ENCODE measurements at places on chromosomes 2 and 18. TPM values are rescaled to one million over a fixed set of nuclear protein-coding genes. Genes with fewer than 3 reads are reported as not detected.

- DNase-seq, result no peak
These were observed 239.2 kb upstream of the CWC22 start for GRCh38 chr2:180246268-180246667.

DNA sequence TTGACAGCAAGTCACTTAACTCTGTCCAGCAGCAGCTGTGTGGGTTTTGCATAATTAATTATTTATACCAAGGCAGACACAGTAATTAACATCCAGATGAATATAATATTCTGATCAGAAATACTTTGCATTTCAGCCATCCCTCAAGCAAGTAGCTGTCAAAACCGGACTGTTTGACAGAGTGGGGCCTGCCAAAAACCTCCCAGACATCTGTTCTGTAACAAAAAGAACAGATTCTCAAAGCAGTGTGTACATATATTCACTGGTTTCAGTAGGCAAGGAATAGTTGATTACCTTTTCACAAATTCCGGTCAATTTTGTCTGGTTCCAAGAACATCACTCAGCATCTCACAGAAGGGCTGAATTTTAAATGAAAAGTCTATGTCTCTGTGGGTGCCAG, 291.6 kb downstream of the CMPK2 start:
- DNase-seq, result no peak

DNA sequence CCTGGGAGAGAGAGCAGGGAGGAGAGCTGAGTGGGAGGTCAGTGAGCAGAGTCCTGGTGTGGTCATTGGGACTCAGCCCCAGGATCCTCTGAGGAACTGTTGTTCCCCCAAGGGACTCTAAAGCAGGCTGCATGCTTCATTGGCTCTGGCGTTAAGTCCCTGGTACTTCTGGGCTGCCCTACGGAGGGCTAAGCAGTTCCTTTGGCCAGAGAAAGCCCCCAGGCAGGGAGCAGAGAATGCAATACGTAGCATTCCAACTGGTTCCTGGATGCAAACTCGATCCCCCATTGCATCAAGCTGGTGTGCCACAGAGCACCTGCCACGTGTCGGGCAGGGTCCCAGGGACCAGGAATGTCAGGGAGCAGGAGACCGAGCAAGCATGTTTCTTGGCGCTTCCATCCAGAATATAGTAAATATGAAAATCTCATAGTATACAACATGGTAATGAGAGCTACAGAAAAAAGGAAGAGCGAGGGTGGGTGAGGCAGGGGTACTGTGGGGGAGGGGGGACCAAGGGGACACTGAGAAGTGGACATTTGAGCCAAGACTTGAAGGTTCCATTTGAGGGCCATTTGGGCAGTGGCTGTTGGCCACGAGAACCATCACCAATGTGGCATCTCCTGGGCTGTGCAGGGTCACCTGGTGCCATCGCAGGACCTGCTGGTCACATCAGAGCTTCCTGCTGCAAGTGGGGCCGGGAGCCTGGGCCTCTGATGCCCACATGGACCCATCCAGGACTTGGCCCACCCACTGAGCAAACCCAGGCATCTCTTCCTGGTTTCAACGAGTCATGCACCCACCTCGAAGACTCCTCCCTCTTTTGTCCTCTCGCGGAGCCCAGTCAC, 160.4 kb downstream of the ASB1 start:
- DNase-seq, result no peak

DNA sequence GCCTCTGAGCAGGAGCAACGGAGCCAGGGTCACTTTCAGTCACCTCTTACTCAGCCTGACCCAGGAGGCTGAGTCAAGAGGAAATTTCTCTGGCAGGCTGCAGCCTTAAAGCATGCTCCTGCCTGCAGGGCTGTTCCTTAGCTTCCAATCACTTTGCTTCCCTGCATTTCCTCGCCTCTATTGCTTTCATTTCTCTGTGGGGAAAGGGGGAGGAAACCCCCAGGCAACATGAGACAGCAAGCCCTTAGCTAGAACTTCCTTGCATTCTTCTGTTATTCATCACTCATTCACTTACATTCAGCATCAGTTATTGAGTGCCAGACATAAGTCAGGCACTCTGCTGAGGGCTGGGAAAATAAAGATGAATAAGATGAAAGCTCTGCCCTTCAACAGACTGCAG, 13.0 kb downstream of the XDH start:
- DNase-seq, result peak; percentile 96

- peak; percentile 40 for DNase-seq
These were observed 77.8 kb downstream of the NCAPH start for GRCh38 chr2:96413323-96413722.

DNA sequence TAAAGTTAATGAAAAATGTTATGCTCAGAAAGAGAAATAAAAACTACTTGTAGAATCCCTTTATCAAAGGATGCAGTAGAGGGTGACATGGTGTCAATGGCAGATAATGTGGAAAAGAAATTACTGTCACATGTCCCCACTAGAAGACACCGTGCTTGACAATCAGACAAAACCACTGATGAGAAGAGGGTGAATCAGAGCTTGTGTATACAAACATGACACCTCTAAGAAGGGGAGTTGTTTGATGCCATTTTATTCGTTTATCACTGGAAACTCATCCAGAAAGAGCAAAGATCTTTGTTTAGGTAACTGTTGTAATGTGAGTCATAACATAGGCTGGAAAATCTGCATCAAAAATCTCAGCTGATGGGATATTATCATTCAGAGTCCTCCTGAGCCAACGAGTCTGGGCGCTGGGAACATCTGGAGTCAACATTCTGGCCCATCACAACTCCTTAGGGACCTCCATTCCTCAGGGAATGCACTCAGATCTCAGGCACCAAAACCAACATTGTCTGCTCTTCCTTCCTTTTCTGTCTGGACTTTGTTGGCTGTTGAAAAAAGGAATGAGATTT, 49.5 kb upstream of the RAB12 start:
- DNase-seq, result peak; percentile 52

- DNase-seq, result peak; percentile 27
These were observed 29.5 kb downstream of the METTL8 start for GRCh38 chr2:171404261-171404660.

The KIAA2012 gene
- total RNA-seq, result not detected

All from Caki2 (cell line).